Chondrocyte (in vitro differentiated cells): ENCODE measurements at places on chromosomes 3 and 15. TPM values are rescaled to one million over a fixed set of nuclear protein-coding genes. Genes with fewer than 3 reads are reported as not detected.

DNA sequence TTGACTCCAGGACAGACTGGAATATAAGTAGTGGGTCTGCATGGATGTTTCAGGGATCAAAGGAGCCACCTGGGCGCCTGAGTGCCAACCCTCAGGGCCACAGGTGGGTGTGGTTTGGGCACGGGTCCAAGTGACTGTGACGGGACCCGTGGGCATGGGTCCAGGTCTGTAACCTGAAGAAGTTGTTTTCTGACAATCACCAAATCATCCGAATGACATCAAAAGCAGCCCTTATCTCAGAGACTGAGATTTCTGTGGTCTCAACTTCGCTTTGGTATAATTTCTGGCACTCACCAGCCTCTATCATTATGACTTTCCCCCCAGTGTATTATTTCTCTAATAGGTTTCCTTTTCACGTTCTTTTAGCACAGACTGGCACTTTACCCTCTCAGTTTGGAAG, 24.4 kb downstream of the RLBP1 start:
- no peaks in the 10 kb centered on the region for H3K27me3 ChIP-seq
- no peak overlapping the region for H3K27ac ChIP-seq
- peaks cover 14% of the 10 kb centered on the region for H3K36me3 ChIP-seq
- no peak for DNase-seq

DNA sequence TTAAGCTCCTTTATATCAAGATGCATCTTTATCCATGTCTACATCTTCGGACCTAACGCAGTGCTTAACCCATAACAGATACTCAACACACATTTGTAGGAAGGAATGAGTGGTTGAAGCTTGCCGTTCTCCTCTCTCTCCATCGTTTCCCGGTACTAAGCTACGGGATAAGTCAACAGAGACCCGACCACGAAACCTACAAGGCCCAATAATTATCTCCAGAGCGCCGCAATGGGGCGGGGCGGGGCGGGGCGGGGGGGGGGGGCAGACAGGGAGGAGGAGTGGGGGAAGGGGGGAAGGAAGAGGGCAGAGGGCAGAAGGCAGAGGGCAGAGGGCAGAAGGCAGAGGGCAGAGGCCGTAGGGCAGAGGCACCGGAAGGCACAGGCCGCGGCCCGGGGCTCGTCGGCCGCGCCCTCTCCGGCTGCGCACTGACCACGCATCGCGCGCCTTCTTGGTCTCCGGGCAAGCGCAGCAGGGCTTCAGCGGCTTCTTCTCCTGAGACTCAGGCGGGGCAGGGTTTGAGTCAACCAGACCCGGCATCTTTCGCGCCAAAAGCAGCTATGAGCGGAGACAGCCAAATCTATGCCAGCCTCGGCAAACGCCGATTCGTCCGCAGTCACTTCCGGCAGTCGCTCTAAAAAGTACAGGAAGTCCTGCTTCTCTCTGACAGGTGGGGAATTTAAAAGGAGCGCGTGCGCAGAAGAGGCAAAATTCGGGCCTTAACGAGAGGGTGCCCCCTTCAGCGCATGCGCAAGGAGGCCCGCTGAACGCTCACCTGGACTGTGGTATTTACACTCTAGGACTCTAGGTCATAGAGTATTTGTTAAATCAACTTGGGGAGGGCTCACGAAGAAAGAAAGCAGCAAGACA, at the start of gene COX17:
Gene COX17, minus strand, starts transcription at position 636 of the 870 bp plus-strand sequence. Its CDS starts 96 bp downstream, at position 540.
- peaks cover 23% of the 10 kb centered on the region for H3K4me1 ChIP-seq
- DNase-seq: peak; percentile 95
- peak within 1 kb of the TSS; percentile 96 for H3K4me3 ChIP-seq
- peaks cover 5% of the 10 kb centered on the region for H3K36me3 ChIP-seq
- H3K27ac ChIP-seq: peak within 1 kb of the TSS; percentile 94
- no peaks in the 10 kb centered on the region for H3K27me3 ChIP-seq

GRCh38 chr3:150538324-150539208, 7.7 kb downstream of the SERP1 start:
- peaks cover 11% of the 10 kb centered on the region for H3K4me1 ChIP-seq
- peaks cover 7% of the 10 kb centered on the region for H3K36me3 ChIP-seq
- H3K4me3 ChIP-seq: no peak overlapping the region
- no peak for DNase-seq

GRCh38 chr3:196159952-196160804, 51.0 kb downstream of the ZDHHC19 start:
- H3K4me1 ChIP-seq: no peaks in the 10 kb centered on the region
- H3K27me3 ChIP-seq: no peaks in the 10 kb centered on the region
- no peak overlapping the region for H3K4me3 ChIP-seq
- no peaks in the 10 kb centered on the region for H3K36me3 ChIP-seq
- H3K27ac ChIP-seq: no peak overlapping the region
- peak; percentile 61 for DNase-seq

GRCh38 chr3:184239708-184240107, 9.1 kb downstream of the ALG3 start:
- peaks cover 2% of the 10 kb centered on the region for H3K27me3 ChIP-seq
- DNase-seq: peak; percentile 70
- no peak overlapping the region for H3K4me3 ChIP-seq
- no peak overlapping the region for H3K27ac ChIP-seq
- no peaks in the 10 kb centered on the region for H3K4me1 ChIP-seq
- peaks cover 10% of the 10 kb centered on the region for H3K36me3 ChIP-seq

Gene ZDHHC23
- 0.31 to 0.95 TPM (median 0.37 TPM) in 3 replicates for total RNA-seq

DNA sequence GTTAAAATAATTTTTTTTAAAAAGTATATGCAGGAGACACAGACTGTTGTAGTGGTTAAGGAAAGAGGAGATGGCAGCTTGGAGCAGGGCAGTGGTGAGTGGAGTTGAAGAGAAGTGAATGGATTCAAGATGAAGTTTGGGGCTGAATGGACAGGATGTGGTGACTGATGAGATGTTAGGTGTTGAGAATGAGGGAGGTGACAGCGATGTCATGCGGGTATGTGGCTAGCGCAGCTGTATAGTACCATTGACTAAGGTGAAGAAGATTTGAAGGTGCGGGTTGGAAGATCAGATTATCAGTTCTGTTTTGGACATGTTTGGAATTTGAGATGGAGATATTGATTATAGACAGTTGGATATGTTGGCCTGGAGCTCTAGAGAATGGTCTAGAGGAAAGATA, 20.1 kb downstream of the FBXO22 start:
- H3K4me3 ChIP-seq: no peak overlapping the region
- peaks cover 13% of the 10 kb centered on the region for H3K36me3 ChIP-seq
- H3K4me1 ChIP-seq: peaks cover 31% of the 10 kb centered on the region
- no peak overlapping the region for H3K27ac ChIP-seq

- DNase-seq: no peak
- no peak overlapping the region for H3K4me3 ChIP-seq
- peaks cover 41% of the 10 kb centered on the region for H3K4me1 ChIP-seq
- H3K36me3 ChIP-seq: no peaks in the 10 kb centered on the region
- H3K27me3 ChIP-seq: no peaks in the 10 kb centered on the region
- peak overlapping the region; percentile 90 for H3K27ac ChIP-seq
Observed at GRCh38 chr3:191236646-191237045, 37.6 kb downstream of the OSTN start.

Gene CCR1
- total RNA-seq: not detected in 3 replicates

GRCh38 chr3:13574798-13575451, 26.0 kb downstream of the FBLN2 start:
- H3K27ac ChIP-seq: peak overlapping the region; percentile 61
- peak overlapping the region; percentile 15 for H3K4me3 ChIP-seq
- H3K36me3 ChIP-seq: peaks cover 9% of the 10 kb centered on the region
- peak; percentile 59 for DNase-seq
- no peaks in the 10 kb centered on the region for H3K27me3 ChIP-seq

GRCh38 chr3:59607656-59608055, 557.8 kb upstream of the CFAP20DC start:
- no peaks in the 10 kb centered on the region for H3K36me3 ChIP-seq
- H3K4me1 ChIP-seq: peaks cover 12% of the 10 kb centered on the region
- H3K27me3 ChIP-seq: no peaks in the 10 kb centered on the region

Gene IL5RA
- total RNA-seq: not detected in 3 replicates

GRCh38 chr3:42900226-42901072, 5.5 kb upstream of the ZNF662 start:
- H3K27me3 ChIP-seq: peaks cover 23% of the 10 kb centered on the region
- no peak overlapping the region for H3K27ac ChIP-seq
- no peak for DNase-seq
- H3K4me1 ChIP-seq: no peaks in the 10 kb centered on the region

DNA sequence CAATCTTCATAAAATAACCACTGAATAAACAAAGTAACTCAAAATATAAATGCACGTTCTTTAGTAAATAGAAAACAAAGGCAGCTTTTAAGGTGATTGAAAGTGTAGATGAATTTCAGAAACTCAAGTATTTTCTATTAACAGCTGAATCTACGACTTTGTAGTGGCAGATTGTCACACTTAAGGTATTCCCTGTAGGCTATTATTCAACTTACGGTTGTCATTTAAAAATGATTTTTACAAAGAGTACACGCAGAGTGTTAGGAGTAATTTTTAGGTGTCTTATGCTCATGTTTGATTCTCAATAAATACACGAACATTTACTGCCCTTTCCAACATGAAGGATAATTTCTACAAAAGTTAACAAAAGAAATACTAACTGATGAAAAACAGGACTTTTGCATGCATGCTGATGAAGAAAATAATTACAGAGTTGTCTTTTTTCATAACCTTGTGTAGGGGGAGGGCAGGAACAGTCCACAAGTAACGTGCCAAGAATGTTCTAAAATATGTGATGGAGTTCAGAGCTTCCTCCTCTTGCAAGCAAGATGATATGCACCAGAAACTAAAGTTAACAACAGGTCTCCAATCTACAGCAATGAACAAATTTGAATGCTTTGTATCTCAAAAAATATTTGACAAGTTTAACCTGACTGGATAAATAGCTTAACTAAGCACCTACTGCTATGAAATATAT, 16.7 kb downstream of the DCBLD2 start:
- peak overlapping the region; percentile 40 for H3K4me3 ChIP-seq
- DNase-seq: no peak

DNA sequence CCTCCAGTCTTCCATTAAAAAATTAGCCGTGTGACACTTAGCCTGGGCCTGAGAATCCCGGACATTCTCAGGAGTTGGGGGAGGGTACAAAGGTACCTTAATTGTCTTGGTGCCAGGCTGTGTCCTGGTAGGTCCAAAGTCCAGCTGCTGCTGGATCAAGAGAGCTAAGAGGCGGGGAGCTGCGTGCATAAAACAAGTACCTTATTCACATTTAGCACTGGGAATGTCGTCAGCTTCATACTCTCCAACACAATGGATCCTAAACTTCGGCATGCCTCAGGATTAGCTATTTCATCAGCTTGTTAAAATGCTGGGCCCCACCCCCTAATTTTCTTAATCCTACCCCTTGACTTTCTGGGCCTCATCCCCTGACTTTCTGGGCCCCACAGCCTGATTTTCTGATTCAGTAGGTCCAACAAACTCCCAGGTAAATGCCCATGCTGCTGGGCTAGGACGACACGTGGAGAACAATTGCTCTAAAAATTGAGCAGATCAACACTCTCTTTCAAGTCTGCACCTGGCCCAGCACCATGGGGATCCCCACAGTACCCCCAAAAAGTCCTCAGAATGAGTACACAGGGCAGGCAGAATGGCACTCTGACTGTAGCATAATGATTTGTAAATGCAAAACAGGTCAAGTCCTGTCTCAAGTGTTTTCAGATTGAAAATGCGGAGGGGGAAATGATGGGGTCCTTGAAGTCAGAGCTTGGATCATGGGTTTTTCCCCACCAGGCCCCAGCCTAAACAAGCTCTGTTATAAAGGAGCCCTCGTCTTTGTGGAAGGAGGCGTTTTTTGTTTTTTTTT, 5.6 kb upstream of the AEN start:
- H3K36me3 ChIP-seq: no peaks in the 10 kb centered on the region
- H3K27me3 ChIP-seq: peaks cover 10% of the 10 kb centered on the region
- DNase-seq: no peak
- H3K4me1 ChIP-seq: peaks cover 12% of the 10 kb centered on the region
- peak overlapping the region; percentile 2 for H3K27ac ChIP-seq
